ENCODE measurements at places on chromosomes 13 and 19.

DNA sequence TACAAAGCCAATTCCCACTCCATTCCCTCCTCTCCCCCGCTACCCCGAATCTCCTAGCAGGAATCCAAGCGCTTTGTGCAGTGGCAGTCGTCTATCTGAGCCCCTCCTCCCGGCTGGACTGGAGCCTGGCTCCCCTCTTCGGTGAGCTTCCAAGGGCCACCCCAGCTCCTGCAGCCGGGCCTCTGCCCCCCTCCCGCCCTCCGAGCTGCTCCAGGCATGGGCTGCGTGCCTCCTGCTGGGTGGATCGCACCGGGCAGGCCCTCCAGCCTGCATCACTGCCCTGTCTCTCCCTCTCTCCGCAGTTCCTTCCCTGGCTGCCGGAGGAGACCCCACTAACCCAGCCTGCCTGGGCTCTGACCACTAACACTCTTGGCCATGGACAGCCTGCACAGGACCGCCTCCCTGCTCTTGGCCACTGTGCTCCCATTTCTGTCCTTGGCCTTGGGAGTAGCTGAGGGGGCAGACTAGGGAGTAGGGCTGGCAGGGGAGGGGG lies 12.9 kb upstream of the LENG8 start:
- no peak for DNase-seq

- DNase-seq = no peak
Observed at GRCh38 chr13:106532111-106532929, 3.1 kb downstream of the EFNB2 start.

DNA sequence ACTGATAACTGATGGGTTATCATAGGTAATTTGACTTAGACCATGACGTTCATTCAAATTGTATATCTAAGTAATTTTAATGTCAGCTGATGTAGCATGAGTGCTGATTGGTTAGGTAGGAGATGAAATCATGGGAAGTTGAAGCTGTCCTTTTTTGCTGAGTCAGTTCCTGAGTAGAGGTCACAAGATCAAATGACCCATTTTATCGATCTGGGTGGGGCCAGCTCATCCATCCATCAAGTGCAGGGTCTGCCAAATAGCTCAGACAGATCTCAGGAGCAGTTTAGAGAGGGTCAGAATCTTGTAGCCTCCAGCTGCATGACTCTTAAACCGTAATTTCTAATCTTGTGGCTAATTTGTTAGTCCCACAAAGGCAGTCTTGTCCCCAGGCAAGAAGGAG lies 35.3 kb upstream of the CD177 start:
- no peak for DNase-seq

DNA sequence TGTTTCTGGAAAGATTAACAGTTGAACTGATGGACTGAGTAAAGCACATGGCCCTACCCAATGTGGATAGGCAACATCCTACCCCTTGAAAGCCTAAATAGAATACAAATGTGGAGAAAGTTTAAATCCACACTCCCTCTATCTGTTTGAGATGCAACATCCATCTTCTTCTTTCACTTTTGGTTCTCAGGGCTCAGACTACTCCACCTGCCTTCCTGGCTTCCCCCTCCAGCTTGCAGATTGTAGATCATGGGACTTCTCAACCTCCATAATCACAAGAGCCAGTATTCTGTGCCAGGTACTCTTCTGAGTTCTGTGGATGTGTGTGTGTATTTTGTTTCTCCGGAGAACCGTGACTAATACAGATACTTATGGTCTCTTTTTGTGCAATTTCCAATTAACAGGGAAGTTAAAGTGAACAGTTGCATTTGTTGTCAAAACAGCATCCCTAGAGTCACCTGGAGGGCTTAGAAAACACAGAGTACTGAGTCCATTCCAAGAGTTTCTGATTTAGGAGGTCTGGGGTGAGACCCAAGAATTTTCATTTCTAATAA lies 590.3 kb upstream of the MIR17HG start:
- no peak for DNase-seq

DNA sequence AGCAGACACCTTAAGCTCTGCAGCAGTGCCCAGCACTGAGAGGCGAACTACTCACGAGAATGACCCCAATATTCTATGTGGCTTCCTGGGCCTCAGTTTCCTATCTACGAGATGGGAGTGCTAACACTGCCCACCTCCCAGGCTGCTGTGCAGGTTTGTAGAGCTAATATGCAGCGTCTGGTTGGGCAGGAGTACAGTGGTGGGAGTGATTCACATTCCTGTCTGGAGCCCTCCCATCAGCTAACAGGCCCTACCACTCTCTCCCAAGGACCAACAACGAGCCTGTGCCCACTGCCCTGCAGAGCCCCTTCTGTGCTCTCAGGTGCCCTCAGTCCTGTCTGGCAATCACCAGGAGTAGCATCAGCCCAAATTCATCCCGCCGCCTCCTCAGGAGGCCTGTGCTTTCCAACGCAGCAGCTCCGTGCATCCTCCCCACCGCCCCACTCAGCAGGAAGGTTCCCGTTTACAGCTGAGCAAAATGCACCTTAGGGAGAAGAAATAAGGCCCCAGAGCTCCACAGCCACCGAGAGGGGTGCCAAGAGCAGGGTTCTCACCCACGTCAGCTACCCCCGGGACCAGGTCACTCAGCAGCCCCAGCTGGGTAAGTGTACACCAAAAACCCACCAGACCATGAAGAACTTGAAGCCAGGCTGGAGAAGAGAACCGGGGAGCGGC lies 6.6 kb downstream of the AKT2 start:
- DNase-seq = no peak

DNA sequence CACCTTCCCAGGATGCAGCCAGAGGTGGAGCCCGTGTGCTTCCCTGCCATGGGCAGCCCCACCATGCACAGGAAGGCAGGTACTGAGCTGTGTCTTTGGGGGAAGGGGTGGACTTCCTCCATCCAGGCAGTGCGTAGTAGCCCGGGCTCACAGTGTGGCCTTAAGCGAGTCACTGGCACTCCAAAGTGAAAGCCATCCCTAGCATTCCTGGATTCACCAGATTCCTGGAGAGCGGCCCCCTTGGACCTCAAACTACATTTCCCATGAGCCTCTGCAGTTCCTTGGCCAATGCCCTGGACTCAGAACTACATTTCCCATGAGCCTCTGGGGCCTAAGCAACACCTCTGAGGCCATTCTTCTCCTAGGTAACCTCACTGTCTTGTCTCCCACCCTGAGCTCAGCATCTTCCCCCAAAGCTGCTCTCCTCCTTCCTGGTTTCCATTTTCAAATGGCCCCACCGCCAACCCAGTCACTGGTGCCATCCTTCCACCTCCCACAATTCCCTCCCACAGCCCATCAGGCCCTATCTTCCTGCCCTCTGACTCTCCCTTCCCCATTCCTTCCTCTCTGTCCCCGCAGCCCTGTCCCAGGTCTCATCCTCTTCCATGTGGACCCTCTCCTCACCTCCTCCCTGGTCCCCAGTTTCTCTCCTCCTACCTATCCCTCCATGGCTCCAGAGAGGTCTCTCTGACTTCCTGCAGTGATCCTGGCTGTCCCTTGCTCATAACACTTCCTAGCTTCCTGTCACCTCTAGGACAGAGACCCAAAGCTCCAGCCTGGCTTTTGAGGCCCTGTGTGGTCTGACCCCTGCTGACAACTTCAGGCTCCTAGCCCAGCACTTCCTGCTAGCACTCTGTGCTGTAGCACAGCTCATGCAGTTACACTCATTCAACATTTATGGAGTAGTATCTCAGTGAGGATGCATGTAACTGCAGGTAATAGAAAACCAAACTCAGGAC lies at the start of gene C19orf81:
TSS of gene C19orf81 (plus strand) at position 13 of the 959 bp plus-strand sequence. CDS start at position 13, 0 bp downstream.
- no peak for DNase-seq

DNA sequence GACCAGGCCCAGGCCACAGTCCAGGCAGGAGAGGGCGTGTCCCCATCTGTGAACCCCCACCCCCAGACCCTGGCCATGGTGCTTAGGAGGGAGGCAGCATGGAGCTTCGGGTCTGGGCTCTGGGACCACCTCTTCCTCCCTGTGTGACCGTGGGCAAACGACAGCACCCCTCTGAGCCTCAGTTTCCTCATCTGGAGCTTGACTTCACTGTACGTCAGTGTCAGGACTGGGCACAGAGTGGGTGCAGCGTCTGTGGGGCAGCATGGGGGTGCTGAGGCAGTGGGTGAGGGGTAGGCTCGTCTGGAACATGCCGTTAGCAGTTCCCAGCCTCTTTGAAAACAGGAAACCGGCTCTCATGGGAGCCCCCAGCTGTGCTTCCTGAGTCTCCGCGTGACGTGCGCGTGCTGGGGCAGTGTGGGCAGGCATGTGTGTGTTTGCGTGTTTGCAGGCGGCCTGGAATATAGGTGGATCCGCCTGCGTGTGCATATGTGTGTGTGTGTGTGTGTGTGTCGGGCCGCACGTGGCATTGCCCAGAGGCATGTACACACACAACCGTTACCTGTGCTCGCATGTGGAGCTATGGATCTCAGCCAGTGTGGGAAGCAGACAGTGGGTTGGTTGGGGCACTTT lies 15.8 kb downstream of the ARRDC2 start:
- no peak for DNase-seq

- no peak for DNase-seq
Observed at GRCh38 chr19:1794424-1795172, 17.5 kb downstream of the ATP8B3 start.

DNA sequence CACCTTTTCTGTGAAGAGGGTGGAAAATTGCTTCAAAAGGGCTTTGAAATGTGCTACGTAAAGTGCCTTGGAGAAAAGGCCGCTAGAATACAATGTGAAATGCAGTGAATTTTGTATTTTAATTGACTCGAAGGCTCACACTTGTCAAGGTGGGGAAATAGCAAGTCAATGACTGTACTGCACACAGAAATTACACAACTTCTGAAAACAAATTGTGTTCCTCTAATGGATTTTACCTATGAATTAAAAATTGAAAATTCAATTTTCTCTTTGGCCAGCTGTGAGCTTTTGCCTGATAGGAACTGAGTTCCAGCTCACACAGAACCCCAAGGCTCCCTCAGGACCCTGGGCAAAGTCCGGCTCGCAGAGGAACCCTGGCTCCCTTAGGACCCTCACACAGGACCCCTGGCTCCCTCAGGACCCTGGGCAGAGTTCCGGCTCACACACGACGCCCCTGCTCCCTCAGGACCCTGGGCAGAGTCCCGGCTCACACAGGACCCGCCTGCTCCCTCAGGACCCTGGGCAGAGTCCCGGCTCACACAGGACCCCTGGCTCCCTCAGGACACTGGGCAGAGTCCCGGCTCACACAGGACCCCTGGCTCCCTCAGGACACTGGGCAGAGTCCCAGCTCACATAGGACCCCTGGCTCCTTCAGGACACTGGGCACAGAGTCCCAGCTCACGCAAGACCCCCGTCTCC lies 324.9 kb downstream of the UQCRFS1 start:
- DNase-seq = no peak

- DNase-seq = no peak
Observed at GRCh38 chr13:103568314-103568713, 502.1 kb upstream of the SLC10A2 start.

DNA sequence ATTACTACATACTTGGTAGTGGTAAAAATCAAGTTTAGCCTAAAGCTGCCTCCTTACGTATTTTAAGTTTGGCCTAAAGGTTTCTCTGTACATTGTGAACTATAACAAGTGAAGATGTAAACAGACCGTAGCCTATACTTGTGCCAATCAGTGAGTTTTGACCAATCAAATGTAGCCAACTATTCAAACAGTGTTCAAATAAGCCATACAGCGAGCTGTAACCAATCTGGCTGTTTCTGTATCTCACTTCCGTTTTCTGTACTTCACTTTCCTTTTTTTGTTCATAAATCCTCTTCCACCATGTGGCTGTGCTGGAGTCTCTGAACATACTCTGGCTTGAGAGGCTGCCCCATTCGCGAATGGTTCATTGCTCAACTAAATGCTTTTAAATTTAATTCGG lies 2504.6 kb downstream of the PCDH9 start:
- no peak for DNase-seq

GRCh38 chr13:81334481-81334880 lies 993.6 kb upstream of the SPRY2 start:
- no peak for DNase-seq

DNA sequence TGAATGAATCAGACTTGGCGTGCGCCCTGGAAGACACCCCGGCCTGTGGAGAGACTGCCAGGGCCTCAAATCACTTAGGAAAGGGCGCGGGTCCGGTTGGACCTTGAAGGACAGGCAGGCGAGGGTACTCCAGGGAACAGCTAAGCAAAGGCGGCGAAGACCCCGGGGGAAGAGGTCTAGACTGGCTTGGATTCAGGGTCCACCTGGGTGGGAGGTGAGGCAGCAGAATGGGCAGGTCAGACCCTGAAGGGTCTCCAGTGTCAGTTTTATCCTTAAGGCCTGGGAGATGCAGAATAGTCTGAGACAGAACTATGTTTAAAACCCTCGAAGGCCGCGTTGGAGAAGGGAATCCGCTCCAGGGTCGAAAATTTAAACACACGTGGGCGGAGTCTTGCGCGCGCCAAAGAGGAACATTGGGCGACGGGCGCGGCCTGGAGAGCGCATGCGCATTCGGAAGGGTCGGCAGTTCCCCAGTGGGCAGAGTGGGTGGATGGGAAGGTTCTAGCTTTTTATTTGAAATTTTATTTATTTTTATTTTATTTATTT lies 567 bp upstream of the SMG9 start:
- peak; percentile 67 for DNase-seq

DNA sequence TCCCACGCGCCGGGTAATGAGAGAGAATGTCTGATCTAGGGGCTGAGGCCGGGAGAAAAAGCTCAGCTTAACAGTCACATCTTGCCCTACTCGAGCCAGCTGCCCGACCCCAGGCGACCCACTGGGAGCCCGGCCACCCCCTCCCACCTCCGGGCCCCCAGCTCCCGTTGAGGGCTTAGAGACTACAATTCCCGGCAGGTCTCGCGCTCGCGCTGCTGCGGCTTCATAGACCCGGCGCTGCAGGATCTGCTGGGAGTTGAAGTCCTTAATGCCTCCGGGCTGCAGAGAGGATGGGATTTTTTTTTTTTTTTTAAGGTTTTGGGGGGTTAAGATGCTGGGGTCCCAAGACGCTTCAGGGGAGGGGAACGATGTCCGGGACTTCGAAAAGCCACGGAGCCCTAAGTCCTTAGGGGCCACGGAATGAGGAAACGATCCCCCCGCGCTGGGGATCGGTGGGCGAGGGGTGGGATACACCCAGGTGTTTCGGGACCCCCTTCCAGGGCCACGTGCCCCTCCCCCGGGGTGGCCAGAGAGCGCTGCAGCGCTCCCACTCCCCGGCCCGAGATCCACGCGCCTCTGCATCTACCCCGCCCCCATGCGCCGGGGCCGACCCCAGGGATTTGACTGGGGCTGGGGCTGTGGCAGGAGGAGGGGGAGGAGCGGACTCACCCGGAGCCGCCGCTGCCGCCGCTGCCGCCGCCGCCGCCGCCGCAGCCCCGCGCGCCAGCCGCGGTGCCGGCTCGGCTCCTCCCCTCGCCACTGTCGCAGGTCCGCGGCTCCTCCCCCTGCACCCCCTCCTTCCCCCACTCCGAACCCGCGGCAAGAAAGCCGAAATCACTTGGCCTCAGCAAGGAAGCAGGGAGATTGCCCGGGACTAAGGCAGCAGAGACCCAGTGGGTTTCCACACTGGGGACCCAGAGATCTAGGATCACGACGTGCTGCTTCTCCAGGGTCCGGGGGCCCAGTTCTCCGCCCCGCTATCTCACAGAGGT lies at the start of gene SYT3:
TSS of gene SYT3 (minus strand) at position 761 of the 992 bp plus-strand sequence. CDS start 2,470 bp downstream, outside the sequence.
- no peak for DNase-seq

GRCh38 chr13:98267080-98267912 lies 90.2 kb upstream of the RNF113B start:
- DNase-seq = no peak

- no peak for DNase-seq
Observed at GRCh38 chr19:37095859-37096258, 17.6 kb downstream of the ZNF420 start.
